NCI-H460 (cell line): ENCODE measurements at places on chromosomes 7 and 10. TPM values are rescaled to one million over a fixed set of nuclear protein-coding genes. Genes with fewer than 3 reads are reported as not detected.

Gene STK31
- total RNA-seq, result 3.1 and 3.7 TPM in 2 replicates

Gene MSS51
- total RNA-seq, result 0.43 and 1.0 TPM in 2 replicates

Gene MMP21
- total RNA-seq, result not detected in 2 replicates

Gene MACC1
- total RNA-seq, result 6.4 and 9.4 TPM in 2 replicates

Gene NIPSNAP2
- total RNA-seq, result 32.7 and 38.1 TPM in 2 replicates

Gene COBL
- total RNA-seq, result 21.9 and 23.8 TPM in 2 replicates

Gene ELMO1
- total RNA-seq, result 7.3 and 10.1 TPM in 2 replicates

Gene DNAH11
- 0.22 and 0.40 TPM in 2 replicates for total RNA-seq

Gene THSD7A
- total RNA-seq, result 4.2 and 5.7 TPM in 2 replicates

Gene KLF14
- total RNA-seq, result not detected in 2 replicates

Gene IDE
- 61.0 and 61.4 TPM in 2 replicates for total RNA-seq

Gene PTPRE
- total RNA-seq, result 4.0 and 4.6 TPM in 2 replicates

Gene ACTA2
- 40.4 and 41.7 TPM in 2 replicates for total RNA-seq

Gene OR6V1
- not detected in 2 replicates for total RNA-seq

Gene IRF5
- total RNA-seq, result 6.5 and 9.3 TPM in 2 replicates

Gene VIPR2
- 0.30 and 0.43 TPM in 2 replicates for total RNA-seq

Gene RTKN2
- total RNA-seq, result 2.8 and 4.0 TPM in 2 replicates

Gene SPOCK2
- total RNA-seq, result 0.47 and 1.1 TPM in 2 replicates

Gene ZDHHC4
- total RNA-seq, result 70.9 and 84.3 TPM in 2 replicates

Gene TLX1
- total RNA-seq, result not detected in 2 replicates

Gene NEUROG3
- not detected in 2 replicates for total RNA-seq

Gene SEM1
- total RNA-seq, result 142 and 222 TPM in 2 replicates

Gene SPDYE2
- not detected in 2 replicates for total RNA-seq

Gene SIRT1
- 22.8 and 24.1 TPM in 2 replicates for total RNA-seq

Gene CDNF
- total RNA-seq, result 0.69 TPM in 1 of 2 replicates, not detected in the other

Gene URGCP
- 24.0 and 25.3 TPM in 2 replicates for total RNA-seq

Gene INMT
- total RNA-seq, result not detected in 2 replicates

Gene IDI2
- total RNA-seq, result not detected in 2 replicates

Gene EVX1
- total RNA-seq, result 0.12 TPM in 1 of 2 replicates, not detected in the other

Gene FRAT2
- 10.0 and 12.4 TPM in 2 replicates for total RNA-seq

Gene SHTN1
- total RNA-seq, result 24.6 and 27.6 TPM in 2 replicates

Gene TAS2R5
- 0.50 and 0.66 TPM in 2 replicates for total RNA-seq

Gene H2BK1
- not detected in 2 replicates for total RNA-seq

Gene AGMO
- 0.17 TPM in 1 of 2 replicates, not detected in the other for total RNA-seq

Gene C10orf90
- 0.99 and 1.3 TPM in 2 replicates for total RNA-seq
